ENCODE measurements at places on chromosomes 3 and 15. TPM values are rescaled to one million over a fixed set of nuclear protein-coding genes. Genes with fewer than 3 reads are reported as not detected.

DNASE1L3 gene
- total RNA-seq, result not detected

EXOG gene
- 16.0 TPM for total RNA-seq

GRCh38 chr3:25820816-25821486 is 31.1 kb downstream of the OXSM start:
- DNase-seq, result no peak

THPO gene
- not detected for total RNA-seq

DNA sequence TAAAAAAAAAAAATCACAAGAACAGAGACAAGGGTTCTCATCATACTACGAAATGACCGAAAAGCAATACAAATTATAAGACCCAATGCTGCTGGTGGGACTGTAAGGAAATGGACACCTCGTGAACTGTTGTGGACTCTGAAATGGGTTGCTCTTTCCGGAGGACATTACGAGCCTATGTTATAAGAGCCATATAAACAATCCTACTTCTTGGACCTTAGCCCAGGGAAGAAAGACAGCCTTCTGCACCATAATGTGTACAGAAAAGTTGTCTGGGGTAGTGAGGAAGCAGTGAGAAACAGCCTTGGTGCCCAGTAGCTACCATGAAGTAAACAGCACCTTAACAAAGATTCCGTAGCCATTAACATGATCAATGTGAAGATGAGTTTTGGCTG is 2.7 kb downstream of the SLC22A14 start:
- no peak for DNase-seq

DNA sequence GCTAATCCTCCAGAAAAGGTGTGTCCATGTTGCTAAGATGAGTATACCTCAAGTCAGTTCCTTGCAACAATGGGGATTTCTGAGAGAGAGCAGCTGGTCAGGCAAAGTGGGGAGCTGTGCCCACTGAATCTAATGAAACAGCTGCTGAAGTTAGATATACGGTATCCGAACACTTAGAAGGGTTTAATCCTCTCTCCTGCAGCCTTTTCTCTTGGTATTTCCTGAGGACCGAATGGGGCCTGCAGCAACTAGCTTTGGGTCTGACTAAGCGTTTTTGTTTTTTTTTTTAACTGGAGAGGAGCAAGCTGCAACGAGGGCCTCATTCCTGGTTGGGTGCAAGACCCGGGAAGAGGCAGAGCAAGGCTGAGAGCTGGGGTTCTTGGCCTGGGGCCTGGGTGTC is 37.6 kb upstream of the BNC1 start:
- no peak for DNase-seq

DNA sequence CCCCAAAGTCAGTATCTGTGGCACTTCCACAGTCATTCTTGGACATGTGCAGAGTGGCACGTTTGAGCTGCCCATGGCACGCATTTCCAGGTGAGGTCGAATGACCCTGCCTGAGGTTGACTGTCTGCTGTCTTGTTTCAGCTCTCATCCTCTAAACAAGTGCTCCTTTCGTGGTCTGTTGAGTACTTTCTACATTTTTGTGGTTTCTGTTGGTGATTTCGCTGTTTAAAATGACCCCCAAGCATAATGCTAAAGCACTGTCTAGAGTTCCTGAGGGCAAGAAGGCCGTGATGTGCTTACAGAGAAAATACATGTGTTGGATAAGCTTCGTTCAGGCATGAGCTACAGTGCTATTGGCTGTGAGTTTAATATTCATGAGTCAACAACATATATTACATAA is 40.0 kb upstream of the SAMMSON start:
- DNase-seq, result no peak

ATP13A4 gene
- not detected for total RNA-seq

- no peak for DNase-seq
Observed at GRCh38 chr3:127112796-127113570, 79.9 kb upstream of the PRR23E start.

DNA sequence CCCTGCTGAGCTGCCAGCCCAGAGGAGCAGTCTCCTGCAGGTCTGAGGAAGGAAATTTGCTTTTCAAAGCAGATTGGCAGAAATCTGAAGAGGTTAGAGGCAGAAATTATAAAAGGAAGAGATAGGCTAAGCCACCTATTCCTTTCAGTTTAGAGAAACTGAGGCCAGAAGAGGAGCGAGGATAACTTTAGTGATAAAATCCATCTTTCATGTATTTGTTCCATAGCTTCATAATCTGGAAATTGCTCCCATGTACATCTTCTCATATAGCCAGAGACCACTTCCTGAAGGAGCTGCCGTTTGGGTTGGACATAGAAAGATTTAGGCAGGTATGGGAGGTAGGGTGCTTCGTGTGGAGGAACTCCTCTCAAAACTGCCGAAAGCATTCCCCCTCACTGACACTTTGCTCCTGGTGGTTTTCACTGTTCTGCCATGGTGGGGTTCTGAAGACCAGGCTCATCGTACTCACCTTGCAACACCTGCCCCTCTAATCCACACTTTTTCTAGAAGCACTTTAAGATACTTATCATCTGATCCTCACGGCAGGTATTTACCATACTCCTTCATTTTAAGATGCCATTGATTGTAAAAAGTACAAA is 670 bp upstream of the ACAP2 start:
- DNase-seq, result no peak

SNURF gene
- 19.5 TPM for total RNA-seq

LOXL1 gene
- total RNA-seq, result 446 TPM

DNA sequence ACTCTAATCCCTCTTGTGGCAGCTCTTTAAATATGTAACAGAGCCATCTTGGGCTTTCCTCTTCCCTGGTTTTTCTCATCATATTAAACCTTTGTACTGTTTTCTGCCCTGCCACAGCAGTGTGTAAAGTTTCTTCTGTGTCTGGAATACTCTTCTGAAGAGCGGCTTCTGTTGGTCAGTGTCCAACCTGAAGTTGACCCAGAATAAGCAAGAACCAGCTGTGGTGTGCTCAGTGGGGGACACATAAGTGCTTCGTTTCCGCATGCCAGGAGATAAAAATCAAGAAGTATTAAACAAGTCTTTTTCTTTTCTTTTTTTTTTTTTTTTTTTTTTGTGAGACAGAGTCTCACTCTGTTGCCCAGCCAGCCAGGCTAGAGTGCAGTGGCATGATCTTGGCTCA is 173.2 kb upstream of the CHRM5 start:
- DNase-seq, result no peak

KCNMB3 gene
- 3.6 TPM for total RNA-seq

GRCh38 chr3:34626699-34627098 is 828.3 kb downstream of the PDCD6IP start:
- no peak for DNase-seq

IL1RAP gene
- 41.6 TPM for total RNA-seq

DAZL gene
- total RNA-seq, result not detected

OR5K2 gene
- total RNA-seq, result not detected

CLRN1 gene
- total RNA-seq, result not detected

GRCh38 chr3:71825551-71826283 is 40.8 kb upstream of the PROK2 start:
- no peak for DNase-seq

Measured in chondrocyte (in vitro differentiated cells).